ENCODE measurements at places on chromosomes 12 and 14.

GRCh38 chr14:92135269-92135668, 13.5 kb downstream of the CPSF2 start:
- DNase-seq: no peak

DNA sequence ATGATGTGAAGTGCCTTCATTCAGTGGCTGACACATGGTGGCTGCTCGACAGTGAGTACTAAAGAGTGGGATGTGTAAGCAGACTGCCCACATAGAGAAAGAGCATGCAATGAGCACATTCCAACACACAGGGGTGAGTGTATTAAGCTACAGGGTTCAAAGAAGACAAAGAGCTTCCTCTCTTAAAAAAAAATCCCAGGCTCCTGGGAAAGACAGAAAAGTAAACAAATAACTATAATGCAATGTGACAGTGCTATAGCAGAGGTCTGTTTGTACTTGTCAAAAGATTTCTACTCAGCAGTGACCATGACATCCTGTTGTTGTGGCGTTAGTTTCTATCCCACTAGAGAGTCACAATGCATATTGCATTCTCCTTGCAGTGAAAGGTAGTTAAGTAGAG, 12.4 kb upstream of the PCNX1 start:
- DNase-seq: no peak

- DNase-seq: no peak
Measured at GRCh38 chr14:75518625-75519024, 3.6 kb upstream of the BATF start.

- no peak for DNase-seq
Measured at GRCh38 chr14:44657696-44658388, 150.8 kb upstream of the FSCB start.

DNA sequence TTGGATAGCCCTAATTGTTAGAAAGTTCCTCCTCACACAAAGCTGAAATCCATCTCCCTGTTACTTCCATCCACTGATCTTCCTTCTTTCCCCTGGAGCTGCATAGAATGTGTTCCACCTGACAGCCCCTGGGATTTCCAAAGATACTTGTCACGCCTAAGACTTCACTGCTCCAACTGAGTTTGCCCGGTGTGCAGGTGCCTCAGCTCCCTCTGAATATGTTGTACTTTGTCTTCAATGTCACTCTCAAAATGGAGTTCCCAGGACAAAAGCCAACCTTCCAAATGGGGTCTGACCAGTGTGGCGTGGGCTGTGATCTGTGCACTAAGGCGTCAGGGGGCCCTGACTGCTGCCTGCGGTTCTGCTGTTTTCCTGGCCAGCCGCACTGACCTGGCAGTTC, 42.8 kb downstream of the CACNA2D4 start:
- DNase-seq: no peak

DNA sequence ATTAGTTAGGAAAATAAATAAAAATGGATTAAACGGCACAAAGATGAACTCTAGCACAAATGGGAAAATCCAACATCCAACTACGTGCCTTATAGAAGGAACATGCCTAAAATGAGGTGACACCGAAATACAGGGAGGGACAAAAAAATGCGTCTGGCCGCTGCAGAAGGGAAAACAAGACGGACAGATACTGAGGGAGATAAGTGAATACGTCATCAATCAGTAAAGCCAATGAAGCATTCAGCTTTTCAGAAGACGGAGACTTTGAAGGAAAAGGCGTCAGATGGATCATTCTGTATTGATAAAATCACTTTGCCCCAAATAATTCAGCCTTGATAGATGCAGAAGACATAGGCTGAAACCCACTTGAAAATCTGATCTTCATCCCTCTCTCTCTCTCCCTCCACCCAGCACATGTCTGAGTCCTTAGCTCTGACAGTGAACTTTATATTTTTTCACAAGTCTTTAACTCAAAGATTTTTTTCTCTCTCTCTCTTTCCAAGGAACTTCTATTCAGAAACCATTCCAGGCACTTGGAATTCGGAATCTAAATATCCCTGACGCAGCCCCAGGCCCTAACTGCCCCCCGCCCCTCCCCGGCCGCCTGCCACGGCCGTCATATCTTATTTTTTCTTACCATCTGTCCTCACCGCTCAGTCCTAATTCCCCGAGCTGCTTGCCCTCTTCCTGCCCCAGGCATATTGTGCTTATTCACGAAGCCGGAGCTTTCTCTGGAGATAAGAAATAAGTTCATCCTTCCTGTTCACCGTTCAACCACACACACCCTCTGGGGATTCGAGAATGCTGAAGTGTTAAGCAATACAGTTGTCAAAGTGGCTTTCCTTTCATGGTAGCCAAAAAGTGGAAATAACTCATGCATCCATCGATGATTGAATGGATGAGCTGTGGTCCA, 35.5 kb upstream of the RFLNA start:
- no peak for DNase-seq

DNA sequence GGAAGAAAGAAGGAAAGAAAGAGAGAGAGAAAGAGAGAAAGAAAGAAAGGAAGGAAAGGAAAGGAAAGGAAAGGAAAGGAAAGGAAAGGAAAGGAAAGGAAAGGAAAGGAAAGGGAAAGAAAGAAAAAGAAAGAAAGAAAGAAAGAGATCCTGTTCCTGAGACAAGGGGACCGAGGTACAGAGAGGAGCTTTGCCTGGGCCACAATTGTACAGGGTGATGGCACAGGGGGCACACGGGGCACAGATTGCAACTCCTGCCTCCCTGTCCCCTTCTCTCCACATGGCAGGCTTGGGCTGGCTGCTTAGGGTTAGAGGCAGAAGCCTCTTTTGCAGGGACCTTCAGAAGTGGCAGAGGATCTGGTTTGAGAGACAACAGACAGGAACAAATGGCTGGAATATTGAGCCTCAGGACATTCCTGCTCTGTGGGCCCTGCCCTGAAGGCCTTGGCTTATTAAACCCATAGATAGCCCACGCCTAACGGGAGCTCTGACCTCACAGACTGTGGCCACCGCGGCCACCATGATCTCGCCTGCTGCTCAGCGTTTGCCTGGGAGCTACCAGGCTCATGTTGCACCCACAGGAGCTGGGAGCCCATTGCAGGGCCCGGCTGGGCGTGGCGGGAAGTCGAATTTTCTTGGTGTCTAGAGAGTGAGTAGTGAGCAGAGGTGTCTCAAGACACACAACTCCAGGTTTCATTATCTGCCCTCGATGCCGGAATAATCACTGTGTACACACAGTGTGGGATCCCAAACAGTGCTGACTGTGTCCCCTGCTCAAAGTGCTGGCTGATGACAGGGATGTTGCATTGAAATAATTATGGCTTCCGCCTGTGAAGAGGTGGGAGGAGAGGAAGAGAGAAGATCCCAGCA, 147.9 kb upstream of the NCOR2 start:
- DNase-seq: no peak

DNA sequence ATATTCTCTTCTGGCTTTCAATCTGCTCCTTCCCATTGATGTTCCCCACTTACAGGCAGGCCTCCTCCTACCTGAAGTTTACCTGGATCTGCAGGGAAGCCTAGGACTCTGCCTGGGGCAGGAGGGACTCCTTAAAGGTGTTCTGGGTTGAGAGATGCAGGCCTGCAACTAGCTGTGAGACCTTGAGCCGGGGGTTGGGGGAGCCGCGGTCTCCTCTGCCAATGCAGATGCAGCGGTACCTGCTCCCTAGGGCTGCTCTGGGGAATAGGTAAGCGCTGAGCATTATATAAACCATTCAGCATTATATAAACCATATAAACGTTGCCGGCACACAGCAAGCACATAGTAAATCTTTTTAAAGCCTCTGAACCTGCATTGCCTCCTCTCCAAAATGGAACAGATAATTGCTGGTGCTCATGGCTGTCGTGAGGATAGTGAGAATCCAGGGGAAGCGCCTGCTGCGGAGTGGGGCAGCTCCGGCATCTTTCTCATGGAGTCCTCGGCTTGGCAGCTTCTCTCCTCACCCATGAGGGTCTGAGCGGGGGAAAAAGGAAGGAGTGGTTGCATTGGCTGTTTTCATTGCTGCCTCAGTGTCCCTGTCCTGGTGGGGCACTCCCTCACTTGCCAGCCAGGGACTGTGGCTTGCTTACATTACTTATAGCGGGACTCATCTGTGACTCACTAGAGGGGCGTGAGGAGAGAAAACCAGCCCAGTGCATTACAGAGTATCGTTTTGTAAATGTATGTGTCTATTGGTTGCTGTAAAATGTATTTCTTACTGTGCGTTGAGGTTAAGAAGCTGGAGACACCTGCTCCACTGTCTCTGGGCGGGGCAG, 12.5 kb upstream of the KRT80 start:
- DNase-seq: no peak

DNA sequence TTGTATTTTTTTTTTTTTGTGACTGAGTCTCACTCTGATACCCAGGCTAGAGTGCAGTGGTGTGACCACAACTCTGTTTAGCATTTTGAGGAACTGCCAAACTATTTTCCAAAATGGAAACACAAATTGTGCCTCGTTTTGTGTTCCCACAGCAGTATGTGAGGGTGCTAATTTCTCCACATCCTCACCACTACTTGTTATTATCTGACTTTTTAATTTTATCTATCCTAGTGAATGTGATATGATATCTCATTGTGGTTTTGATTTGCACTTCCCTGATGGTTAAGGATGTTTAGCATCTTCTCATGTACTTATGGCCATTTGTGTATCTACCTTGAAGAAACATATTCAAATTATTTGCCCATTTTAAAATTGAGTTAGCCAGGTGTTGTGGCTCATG, 62.4 kb downstream of the SRGAP1 start:
- no peak for DNase-seq

Measured in cortex of kidney (tissue), 1 donor.